D721Med (cell line): ENCODE measurements at places on chromosomes 1 and 21.

DNA sequence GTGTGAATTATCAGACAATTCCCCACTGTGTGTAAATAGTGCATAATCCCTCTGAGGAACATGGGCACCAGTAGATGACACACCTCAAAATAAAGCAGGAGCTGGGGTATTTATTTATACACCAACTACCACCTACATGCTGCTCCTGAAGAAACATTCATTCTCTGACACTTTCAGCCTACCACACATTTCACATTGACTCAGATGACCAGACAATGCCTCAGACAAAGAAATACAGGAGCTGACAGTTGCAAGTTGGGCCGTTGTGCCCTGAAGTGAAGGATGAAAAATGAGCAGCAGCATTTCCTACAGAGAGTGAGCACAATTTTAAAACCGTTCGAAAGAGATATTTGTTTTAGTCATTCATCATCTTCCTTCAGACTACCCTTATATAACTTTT lies 63.2 kb downstream of the RGS2 start:
- DNase-seq, result no peak

GRCh38 chr1:248416226-248416625 lies 13.4 kb downstream of the OR2T1 start:
- no peak for DNase-seq

DNA sequence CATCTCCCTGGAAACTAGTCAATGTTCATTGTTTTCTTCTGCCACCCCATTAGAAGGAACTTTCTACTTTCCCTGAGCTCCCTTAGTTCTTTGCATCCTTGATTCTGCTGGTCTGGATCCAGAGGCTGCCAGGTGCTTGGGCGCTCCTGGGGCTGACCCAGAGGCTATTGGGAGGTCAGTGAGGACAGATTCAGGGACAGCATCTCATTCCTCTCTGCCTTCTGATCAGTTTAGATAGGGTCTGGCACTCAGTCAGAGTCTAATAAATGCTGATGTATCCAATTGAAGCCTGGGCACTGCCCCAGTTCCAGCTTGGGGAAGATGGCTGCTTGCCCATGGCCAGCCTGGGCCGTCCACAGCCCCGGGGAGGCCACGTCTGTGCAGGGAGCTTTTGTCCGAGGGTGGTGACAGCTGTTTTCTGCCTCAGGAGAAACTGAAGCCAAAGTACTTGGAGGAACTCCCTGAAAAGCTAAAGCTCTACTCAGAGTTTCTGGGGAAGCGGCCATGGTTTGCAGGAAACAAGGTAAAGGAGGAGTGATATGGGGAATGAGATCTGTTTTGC lies 2.3 kb downstream of the GSTM1 start:
- no peak for DNase-seq

- no peak for DNase-seq
Measured at GRCh38 chr1:163171826-163172225, 30.9 kb downstream of the RGS5 start.

GRCh38 chr1:45945426-45945825 lies 142.0 kb downstream of the MAST2 start:
- no peak for DNase-seq

DNA sequence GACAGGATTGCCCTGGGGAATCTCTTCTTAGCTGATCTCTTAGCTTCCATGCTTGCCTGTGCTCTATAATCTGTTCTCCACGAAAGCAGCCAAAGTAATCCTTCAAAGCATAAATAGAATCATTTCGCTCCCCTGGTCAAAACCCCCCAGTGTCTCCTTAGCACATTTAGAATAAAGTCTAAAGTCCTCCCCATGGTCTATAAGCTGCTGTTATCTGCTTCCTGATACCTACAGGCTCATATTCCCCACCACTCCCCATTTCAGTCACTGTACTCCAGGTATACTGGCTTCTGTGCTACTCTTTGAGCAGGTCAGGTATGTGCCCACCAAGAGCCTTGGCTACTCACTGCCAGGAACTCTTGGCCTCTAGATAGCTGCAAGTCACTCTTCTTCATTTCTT lies 2.9 kb downstream of the S100A12 start:
- no peak for DNase-seq
